ENCODE measurements at places on chromosomes 1 and 21.

GRCh38 chr1:2341706-2342383 lies 49.5 kb downstream of the MORN1 start:
- no peak for DNase-seq

DNA sequence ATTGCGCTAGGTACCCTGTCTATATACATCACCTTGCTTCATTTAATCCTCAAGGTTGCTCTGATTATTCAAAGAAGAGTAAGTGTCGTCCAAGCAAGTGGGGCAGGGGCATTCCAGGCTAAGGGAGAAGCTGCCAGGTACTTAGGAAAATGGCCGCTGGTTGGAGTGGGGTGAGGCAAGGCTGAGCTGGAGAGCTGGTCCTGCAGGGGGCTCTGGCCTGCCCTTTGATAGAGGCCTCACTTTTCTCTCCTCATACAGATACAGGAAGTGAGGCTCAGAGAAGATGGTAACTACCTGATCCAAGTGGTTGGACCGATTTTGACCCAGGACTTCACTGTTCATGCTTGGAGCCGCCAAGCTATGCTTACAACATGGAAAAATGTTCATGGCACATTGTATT lies 86.9 kb upstream of the ZBTB40 start:
- DNase-seq = no peak

DNA sequence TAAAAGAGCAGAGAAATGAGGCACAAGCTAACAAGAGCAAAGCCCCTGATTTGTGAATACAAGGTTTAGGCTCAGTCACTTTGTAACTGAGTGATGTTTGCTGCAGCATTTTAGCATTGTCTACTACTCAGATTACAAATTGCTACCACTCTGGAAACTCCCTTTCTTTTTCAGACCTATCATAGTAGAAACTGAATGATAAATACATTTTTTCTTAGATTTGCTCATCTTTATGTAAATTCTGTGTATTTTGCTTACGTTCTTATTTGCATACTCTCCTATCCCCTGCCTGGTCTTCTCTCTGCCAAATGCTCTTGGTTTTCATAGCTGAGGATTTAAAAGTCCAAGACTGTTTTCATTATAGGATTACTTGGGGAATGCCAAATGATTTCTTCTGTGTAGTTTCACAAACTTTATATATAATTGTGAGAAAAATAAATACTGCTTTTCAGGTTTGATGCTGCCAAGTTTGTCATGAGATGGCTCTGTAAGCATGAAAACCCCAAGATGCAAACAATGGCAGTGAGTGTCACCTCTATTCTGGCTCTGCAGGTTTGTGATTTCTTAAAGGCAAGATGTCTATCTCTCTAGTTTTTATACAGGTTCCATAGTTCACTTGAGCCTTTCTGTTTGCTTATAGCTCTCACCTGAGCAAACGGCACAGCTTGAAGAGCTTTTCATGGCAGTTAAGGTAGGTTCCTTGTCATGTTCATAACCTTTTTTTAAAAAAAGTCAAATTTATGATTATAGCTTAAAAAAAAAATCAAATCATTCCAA lies 24.7 kb downstream of the ZYG11A start:
- no peak for DNase-seq

GRCh38 chr21:31997191-31997590 lies 124.4 kb downstream of the HUNK start:
- DNase-seq = no peak

DNA sequence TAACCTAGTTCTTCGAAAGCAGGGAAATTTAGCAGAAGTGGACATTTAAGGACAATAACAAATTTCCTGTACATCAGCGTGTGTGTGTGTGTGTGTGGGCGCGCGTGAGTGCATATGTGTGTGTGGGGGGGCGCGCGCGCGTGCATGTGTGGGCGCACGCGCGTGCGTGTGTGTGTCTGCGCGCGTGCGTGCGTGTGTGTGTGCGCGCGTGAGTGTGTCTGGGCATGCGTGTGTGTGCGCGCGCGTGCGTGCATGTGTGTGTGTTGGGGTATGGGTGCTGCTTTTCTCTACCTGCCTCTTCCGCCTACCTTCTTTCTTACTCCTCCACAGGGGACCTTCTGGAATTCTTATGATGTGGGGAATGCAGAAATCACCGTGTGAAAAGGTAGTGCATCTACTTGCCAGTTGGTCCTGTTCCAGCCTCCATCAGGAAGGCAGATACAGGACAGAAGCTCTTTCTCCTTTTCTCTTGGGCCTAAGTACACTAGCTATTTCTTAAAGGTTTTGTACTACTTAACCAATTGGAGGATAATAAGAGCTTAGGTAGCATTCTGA lies 165.4 kb upstream of the KCNK2 start:
- no peak for DNase-seq

DNA sequence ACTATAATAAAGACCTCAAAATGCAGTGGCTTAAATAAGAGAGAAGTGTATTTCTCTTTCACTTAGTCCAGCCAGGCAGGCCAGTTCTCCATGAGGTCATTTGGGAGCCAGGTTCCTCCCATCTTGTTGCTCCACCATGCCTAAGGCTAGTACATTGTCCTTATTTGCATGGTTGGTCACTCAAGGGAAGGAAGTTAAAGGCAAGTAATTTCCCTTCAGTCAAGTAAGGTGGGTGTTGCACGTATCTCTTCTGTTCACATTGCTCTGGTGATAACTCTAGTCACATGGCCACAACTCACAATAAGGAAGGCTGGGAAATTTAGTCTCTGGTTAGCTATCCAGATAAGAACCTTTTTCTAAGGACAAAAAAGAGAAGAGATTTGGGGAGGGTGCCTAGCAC lies 27.2 kb upstream of the TADA1 start:
- DNase-seq = no peak

- DNase-seq = no peak
Observed at GRCh38 chr1:36784147-36784859, 250.0 kb downstream of the GRIK3 start.

DNA sequence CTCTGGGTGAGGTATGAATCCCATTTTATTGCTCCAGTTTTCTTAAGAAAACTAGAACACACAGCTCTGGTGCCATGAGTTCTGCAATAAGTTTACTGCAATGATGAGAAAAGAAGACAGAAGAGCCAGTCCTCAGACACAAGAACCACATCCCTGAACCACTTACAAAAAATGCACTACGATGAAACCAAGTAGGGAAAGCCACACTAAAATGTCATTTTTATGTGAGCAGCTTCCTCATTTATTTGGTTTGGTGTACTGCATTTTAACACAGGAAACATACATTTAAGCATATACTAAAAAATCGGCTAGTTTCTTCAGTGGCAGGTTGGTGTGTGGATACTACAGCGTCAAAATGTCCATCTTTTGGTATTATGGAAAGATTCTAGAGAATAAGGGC lies 95.9 kb downstream of the PTPN14 start:
- no peak for DNase-seq

DNA sequence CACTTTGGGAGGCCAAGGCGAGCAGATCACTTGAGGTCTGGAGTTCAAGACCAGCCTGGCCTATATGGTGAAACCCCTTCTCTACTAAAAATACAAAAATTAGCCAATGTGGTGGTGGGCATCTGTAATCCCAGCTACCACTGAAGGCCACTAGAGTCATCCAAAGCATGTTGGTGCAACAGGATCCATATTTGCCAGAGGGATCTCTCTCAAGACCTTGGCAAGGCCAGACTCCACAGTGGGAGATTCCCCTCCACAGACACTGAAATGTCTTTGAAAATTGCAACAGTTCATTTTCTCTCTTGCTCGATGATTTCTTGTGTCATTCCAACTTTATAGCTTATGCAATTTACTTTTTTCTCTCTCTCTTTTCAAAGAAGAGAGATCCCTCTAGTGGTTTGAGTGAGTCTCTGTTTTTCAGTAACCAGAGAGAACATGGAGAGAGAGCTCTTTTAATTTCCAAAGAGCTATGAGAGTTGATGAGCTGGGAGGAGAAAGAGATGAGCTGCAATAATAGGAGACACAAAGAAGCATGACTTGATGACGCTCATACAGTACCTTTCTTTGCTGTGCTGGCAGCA lies 176.8 kb upstream of the USP25 start:
- no peak for DNase-seq

- no peak for DNase-seq
Observed at GRCh38 chr1:101150670-101151069, 86.1 kb upstream of the S1PR1 start.

GRCh38 chr1:209207701-209208286 lies 375.7 kb upstream of the CAMK1G start:
- peak; percentile 7 for DNase-seq

DNA sequence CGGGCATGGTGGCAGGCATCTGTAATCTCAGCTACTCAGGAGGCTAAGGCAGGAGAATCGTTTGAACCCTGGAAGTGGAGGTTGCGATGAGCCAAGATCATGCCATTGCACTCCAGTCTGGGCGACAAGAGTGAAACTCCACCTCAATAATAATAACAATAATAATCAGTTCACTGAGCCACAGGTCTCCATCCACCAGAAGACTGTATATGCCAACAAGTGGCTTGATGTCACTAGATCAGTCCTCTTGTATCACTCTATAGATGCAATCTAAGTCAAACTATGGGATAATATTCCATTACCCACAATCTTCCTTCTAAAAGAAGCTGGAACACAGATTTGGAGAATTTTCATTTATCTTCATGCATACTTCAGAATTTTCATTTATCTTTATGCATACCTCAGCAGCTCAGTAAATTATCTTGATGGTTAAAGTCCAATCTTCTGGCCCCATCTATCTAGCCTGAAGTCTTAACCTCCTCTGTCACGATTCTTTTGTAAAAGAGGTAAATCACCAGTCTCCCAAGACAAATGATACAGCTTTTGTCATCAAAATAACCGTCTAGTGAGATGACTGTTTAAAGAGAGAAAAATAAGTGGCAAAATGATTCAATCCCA lies 61.8 kb downstream of the PUM1 start:
- no peak for DNase-seq

DNA sequence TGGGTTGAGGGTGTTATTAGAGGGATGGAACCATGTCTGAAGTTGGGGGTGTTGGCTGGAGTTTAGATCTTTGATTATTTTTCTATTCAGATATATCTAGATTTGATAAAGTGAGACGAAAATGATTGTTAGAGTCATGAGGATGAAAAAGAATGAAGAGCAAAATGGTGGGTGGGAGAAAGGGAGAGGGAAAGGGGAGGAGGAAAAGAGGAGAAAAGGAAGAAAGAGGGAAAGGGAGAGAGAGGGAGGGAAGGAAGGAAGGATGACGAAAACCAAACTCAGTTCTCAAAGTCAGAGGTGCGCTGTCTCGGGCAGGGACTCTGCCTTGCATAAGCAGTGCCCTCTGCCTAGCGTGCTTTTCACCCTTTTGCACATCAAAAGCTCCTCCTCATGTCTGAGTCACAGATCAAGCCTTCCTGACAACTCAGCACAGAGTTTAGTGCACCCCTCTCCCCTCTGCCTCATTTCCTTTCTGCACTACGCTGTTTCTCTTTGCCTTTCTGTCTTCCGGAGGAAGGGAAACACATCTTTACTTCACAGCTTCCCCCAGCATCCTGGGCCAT lies 225.8 kb upstream of the PROX1 start:
- DNase-seq = peak; percentile 41

DNA sequence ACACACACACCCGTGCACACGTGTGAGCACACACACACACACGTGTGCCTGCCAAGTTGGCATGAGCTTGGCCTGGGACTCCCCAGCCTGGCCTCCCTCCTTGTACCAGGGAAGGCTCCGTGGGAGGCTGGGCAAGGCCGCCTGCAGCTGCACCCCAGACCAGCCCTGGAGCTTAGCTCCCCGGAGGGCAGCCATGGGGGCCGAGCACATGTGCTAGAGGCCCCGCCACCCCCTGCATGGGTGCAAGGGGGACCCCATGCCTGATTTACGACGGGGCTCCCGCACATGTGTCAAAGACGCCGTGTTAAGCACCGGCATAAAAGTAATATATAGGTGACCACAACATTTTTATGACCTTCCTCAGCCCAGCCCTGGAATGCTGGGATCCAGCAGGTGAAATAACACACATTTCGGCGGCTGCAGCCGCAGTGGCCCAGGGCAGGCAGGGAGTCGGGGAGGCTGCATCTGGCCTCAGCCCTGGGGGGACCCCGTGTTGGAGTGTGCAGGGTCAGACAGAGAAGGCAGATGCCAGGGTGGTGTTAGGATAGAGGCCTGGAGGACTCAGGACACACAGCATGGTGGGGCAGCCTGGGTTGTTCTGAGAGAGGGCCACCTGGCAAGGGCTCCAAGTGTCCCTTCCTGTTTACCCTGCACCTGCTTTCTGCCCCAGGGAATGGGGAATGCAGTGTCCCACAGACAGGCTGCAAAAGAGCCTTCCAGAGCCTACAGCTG lies 56.3 kb downstream of the WNT9A start:
- no peak for DNase-seq

DNA sequence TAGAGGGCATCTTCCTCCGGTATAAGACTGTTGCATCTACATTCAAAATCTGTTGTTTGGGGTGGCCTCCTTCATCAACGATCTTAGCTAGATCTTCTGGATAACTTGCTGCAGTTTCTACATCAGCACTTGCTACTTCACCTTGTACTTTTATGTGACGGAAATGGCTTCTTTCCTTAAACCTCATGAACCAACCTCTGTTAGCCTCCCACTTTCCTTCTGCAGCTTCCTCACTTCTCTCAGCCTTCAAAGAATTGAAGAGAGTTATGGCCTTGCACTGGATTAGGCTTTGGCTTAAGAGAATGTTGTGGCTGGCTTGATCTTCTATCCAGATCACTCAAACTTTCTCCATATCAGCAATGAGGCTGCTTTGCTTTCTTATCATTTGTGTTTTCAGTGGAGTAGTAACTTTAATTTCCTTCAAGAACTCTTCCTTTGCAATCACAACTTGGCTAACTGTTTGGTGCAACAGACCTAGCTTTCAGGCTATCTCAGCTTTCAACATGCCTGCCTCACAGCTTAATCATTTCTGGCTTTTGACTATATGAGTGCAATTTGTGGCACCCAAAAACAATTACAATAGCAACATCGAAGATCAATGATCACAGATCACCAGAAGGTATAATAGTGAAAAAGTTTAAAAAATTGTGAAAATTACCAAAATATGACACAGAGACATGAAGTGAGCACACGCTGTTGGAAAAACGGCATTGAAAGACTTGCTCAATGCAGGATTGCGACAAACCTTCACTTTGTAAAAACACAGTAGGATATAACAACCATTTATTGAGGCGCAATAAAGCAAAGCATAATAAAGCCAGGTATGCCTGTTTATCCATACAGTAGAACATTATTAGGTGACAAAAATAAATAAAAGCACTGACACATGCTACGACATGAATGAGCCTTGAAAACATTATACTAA lies 56.7 kb upstream of the GFI1 start:
- DNase-seq = no peak

GRCh38 chr1:85375493-85375892 lies 89.5 kb downstream of the DDAH1 start:
- no peak for DNase-seq

- no peak for DNase-seq
Observed at GRCh38 chr1:211281320-211282022, 22.3 kb downstream of the RCOR3 start.

- DNase-seq = no peak
Observed at GRCh38 chr1:65232461-65232990, 76.8 kb upstream of the DNAJC6 start.

- DNase-seq = no peak
Observed at GRCh38 chr21:44477712-44478111, 22.4 kb downstream of the LRRC3 start.

- no peak for DNase-seq
Observed at GRCh38 chr1:81598623-81599022, 202.1 kb upstream of the ADGRL2 start.

- DNase-seq = no peak
Observed at GRCh38 chr1:41390166-41390565, 28.9 kb downstream of the FOXO6 start.

GRCh38 chr1:198417039-198417438 lies 123.4 kb downstream of the ATP6V1G3 start:
- no peak for DNase-seq

- DNase-seq = no peak
Observed at GRCh38 chr1:43358121-43358745, 548 bp upstream of the CDC20 start.

Data from stimulated activated CD4-positive, alpha-beta T cell treated with anti-CD3 and anti-CD28 coated beads, Interleukin-4, amount 100 ng/mL, for 1 hour (primary cell).